ENCODE measurements at places on chromosomes 7 and 10.

DNA sequence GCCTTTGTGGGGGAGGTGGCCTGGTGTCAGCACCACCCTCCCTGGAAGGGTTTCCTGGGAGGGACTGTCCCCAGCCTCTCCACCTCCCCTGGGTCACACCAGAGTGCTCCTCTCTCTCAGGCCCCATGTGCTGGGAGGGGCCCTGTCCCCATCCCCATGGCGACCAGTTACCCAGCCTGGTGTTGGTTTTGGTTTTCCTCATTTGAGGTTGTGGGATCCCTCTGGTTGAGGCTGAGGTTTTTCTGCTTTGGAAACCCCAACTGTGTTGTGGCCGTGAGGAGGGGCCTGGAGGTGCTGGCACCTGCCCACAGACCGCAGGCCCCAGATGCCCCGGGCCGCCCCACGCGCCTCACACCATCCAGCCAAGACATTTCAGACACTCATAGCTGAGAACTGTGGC is 106.3 kb downstream of the GRK5 start:
- no peak for DNase-seq

- DNase-seq: no peak
Observed at GRCh38 chr10:29861811-29862505, 197.4 kb downstream of the JCAD start.

GRCh38 chr7:27920281-27920946 is 180.5 kb downstream of the TAX1BP1 start:
- no peak for DNase-seq

GRCh38 chr10:36720895-36721294 is 404.5 kb upstream of the ANKRD30A start:
- no peak for DNase-seq

- DNase-seq: no peak
Observed at GRCh38 chr10:7667262-7668141, 736 bp upstream of the ITIH5 start.

DNA sequence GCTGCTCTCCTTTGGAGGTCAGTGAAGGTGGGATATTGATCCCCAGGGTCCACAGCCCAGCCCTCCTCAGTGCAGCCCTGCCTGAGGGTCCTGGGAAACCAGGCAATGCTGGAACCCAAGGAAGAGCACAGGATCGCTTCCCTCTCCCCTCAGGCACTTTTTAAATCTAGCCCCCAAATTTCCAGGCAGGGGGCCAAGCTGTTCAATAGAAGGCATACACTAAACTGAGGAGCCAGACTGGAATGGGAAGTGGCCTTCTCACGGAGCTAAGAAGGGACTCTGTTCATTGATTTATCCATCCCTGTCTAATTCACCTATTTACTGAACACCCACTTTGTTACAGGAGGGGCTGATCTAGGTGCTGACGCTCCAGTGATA is 60.3 kb downstream of the GLI3 start:
- no peak for DNase-seq
